ENCODE measurements at places on chromosomes 7 and 10.
A peak's percentile ranks its signal among the peaks of the same experiment; 100 is the strongest.

- no peak for DNase-seq
Measured at GRCh38 chr7:69367780-69368179, 230.5 kb upstream of the AUTS2 start.

- no peak for DNase-seq
Measured at GRCh38 chr10:62627983-62628382, 176.5 kb upstream of the ADO start.

DNA sequence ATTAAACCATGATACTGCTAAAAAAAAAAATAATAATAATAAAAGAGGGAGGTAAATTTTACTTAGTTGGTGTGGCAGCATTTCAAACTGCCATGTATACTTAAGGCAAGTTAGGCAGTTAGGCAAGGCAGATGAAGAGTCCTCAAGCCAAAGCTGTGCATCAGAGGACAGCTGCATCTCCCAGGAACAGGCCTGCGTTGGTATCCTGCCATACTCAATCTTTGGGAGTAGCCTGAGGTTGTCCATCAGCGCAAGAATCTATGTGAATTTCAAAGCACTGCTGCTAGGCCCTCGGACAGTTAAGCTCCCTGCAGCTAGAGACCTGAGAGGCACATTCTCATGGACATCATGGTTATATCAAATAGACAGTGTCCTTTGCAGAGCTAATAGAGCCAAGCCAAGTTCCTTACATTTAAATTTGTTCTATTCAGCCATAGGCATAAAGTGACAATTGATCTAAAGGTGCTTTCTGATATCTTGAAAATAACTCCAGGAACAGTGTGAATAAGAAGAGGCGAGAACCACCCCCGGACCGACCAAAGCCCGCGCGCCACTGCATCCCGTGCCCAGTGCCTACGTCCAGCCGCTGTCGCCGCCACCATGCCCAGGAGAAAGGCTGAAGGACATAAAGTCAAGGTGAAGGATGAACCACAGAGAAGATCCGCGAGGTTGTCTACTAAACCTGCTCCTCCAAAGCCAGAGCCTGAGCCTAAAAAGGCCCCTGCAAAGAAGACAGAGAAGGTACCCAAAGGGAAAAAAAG lies 310.6 kb downstream of the SEMA3D start:
- no peak for DNase-seq

DNA sequence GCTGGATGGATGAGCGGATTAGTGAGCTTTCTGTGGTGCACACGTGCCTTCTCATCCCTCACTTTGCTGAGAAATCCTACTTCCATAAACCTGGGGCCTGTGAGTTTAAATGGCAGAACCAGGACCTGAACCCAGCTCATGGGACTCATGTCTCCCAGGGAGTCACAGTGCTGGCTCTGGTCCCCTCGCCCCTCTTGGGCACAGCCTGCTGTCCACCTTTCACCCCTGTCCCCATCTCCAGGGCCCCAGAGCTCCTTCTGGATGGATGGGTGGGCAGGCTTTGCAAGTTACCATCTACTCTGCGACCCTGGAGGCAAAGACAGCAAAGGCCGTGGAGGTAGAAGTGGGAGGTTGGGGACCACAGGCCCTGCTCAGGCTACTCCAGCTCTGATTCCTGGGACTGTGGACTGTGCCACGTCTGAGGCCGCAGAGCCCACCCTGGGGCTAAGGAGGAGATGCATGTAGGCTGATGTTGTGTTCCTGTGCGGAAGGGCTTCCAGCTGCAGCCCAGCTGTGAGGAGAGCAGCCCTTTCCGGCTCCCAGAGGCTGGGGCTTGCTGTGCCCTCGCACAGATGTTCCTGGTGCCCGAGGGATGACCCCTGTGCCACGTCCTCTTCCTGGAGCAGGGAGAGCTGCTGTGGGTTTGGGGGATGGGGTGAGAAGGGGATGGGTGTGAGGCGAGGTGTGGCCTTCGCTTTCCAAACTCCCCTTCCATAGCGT lies 40.3 kb downstream of the PRF1 start:
- DNase-seq, result no peak

GRCh38 chr10:89073719-89074118 lies 83.1 kb downstream of the FAS start:
- DNase-seq, result no peak

GRCh38 chr10:130179640-130180039 lies 43.4 kb downstream of the GLRX3 start:
- no peak for DNase-seq

DNA sequence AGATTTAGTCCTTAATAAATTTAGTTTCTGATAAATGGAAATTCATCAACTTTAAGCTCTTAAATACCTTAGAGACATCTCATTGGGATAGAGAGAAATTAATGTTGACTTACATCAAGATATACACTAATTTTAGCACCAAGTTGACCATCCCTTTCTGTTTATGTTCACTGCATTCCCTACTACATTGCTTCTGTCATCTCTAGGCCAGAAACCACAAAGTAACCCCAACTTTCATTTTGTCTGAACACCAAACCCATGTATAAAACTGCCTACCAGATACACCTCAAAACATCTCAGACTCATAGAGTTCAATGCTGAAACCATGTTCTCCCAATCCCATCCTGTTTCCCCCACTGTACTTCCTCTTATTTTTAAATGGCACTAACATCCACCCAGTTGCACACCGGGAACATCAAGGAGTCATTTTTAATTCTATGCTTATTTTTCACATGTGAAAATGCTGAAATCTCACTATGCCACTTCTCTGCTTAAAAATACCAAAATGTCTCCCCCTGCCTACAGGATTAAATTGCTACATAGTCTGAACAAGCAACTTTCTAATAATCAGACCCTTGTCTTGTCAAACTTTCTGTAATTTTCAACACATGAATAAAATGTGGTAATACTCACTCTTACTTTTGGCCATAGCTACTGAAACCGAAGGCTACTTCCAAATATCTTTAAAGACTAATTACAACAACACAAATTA lies 201.6 kb downstream of the SEMA3D start:
- no peak for DNase-seq

GRCh38 chr10:35565602-35566081 lies 39.5 kb upstream of the GJD4 start:
- DNase-seq, result no peak

DNA sequence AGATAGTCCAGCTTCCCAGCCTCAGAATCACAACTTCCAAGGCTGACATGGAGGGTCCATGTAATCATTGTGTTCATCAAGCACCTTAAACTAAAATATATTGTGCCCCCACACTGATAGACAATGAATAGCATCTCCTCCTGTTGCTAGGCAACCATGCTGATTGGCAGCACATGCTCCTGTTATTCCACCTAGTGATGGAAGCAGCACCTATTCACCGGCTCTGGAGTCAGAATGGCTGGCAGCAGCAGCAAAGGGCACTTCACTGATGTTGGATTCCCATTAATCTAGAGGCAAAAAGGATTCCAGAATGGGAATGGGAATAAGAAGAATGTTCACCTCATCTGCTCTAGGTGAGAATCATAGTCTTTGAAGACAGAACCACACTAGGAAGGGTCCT lies 55.0 kb downstream of the RELN start:
- DNase-seq, result no peak

DNA sequence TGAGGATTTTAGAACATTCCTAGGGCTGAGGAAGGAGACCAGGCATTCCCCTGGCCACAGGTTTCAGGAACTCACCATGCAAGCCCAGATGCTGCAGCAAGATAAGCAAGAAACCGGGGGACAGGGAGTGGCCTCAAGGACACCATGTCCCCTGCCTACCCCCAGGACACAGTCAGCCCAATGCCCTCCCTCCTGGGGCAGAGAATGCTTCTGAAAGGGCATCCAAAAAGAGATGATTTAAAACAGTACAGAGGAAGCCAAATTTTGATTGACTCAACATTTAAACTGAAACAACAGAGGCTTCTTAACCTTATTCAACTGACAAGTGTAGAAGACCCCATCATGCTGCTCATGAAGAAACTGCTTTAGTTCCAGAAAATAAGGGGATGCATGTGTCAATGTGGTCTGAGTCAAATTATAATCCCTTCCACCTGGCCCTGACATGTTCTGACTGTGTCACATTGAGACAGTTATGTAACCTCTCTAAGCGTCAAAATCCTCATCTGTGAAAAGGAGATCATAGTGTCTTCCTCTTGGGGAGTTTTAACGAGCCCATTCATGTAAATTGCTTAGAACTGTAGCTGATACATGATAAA lies 60.0 kb downstream of the ICA1 start:
- DNase-seq, result no peak

DNA sequence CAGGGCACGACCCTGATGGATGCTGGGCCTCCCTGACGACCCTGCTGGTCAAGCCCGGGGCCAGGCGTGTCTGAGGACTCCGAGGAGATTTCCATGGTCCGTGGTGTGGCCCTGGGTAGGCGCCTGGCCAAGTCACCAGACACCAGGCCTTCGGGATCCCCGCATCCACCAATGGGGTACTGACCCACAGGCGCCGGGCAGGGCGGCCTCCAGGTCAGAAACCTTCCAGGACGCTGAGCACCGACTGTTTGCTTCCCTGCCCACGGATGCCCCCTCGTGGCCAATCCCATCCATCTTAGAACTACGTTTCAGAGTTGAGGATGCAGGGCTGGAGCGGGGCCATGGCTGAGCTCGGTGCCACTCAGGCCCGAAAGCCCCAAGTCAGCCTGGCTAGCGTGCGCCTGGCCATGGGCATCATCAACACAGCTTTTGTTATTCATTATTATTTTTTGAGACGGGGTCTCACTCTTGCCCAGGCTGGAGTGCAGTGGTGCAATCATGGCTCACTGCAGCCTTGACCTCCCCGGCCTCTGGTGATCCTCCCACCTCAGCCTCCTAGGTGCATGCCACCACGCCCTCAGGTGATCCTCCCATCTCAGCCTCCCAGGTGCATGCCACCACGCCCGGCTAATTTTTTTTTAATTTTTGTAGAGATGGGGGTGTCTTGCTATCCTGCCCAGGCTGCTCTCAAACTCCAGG lies 7.1 kb upstream of the AMZ1 start:
- peak; percentile 77 for DNase-seq

- no peak for DNase-seq
Measured at GRCh38 chr7:19491821-19492452, 216.9 kb downstream of the POLR1F start.

DNA sequence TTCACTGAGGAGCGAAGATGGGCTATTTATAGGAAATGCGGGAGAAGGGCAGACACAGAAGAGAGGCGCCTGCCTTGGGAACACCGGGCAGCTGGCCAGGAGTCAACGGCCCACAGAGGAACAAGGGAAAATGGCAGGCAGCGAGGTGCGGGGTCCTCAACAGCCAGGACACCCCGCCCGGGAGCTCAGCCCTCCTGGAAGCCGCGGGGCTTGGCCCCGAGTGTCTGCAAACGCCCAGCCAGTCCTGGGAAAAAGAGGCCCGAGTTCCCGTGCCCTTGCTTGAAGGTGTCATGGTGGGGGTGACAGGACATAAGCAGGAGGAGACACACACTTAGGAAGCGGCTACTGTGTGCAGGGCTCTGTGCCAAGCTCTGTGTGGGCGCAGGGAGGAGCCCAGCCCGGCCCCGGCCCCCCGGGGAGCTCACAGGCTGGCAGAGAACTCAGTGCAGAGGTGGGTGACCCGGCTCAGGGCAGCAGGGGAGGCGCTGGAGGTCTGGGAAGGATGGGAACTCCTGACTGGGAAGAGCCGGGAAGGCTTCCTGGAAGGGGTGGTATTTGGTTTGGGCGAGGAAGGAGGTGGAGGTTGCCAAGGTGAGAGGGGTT lies 79.9 kb downstream of the ELFN1 start:
- no peak for DNase-seq

GRCh38 chr10:75187961-75188426 lies 22.6 kb upstream of the VDAC2 start:
- DNase-seq, result peak; percentile 63

- no peak for DNase-seq
Measured at GRCh38 chr7:4017785-4018184, 664.3 kb upstream of the FOXK1 start.

GRCh38 chr10:73653701-73654100 lies 2.1 kb downstream of the SYNPO2L start:
- no peak for DNase-seq

GRCh38 chr7:108596560-108596959 lies 26.9 kb downstream of the DNAJB9 start:
- no peak for DNase-seq

DNA sequence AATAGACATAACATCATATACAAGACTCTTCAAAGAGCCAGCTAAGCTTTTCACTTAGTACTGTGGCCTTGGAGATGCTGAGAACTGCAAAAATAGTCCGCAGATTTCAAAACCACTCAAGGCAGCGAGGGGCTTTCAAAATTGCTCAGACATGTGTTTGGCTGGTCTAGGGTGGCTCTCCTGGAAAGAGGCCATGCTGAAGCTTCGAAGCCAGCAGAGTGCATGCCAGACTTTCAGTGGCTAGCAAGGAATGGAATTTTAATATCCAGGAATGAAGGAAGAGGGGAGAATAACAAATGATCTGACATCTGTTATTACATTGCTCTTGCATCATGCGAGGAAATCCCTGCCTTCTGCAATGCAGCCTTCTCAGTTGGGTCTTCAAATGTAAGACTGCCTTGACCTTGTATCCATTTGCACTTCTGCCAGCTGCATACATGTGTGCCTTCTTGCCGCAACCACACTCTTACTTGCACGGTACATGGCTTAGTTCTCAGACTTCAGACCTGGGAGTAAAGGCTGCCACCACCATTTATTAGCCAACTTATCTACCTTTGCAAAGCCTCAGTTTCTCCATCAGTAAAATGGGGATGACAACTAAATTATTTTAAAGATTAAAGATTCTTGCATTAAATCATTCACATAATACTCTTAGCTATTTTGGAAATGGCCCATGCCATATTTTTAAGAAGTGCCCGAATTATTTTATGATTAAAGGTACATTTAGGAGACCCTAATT lies 55.9 kb downstream of the ITIH5 start:
- DNase-seq, result no peak

DNA sequence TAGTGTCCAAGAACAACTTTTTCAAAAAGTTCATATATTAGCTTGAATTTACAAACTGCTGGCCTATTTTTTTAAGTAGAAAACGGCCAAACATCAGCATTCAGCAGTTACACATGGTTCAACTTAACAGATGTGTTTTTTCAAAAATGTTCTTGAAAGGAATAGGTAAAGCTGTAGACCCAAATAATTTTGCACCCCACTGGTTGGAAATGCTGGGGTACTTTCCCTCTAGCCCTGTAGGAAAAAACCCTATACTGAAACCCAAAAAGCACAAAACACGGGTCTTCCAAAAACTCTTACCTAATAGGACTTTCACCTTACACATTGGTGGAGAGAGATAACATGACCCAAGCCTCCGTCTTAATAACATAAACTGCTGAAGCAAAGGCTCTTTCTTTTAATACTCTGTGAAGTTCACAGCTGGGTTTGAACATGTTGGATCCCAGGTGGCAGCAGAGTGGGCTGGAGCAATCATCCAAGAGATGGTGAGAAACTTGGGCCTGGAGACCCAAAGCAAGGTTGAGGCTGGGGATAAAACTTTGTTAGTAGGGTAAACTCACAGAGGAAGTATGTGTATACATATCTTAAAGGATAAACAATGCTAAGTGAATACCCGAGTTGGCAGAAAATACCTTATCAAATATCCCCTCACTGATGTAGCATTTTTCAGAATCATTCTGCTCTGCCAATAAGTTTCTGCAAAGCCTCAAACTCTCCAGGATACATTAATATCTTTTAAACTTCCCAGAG lies 629 bp upstream of the DNAJC9 start:
- DNase-seq, result no peak
